ENCODE measurements at places on chromosomes 5 and 9.

- DNase-seq, result no peak
Measured at GRCh38 chr9:128390813-128391711, 19.9 kb downstream of the URM1 start.

DNA sequence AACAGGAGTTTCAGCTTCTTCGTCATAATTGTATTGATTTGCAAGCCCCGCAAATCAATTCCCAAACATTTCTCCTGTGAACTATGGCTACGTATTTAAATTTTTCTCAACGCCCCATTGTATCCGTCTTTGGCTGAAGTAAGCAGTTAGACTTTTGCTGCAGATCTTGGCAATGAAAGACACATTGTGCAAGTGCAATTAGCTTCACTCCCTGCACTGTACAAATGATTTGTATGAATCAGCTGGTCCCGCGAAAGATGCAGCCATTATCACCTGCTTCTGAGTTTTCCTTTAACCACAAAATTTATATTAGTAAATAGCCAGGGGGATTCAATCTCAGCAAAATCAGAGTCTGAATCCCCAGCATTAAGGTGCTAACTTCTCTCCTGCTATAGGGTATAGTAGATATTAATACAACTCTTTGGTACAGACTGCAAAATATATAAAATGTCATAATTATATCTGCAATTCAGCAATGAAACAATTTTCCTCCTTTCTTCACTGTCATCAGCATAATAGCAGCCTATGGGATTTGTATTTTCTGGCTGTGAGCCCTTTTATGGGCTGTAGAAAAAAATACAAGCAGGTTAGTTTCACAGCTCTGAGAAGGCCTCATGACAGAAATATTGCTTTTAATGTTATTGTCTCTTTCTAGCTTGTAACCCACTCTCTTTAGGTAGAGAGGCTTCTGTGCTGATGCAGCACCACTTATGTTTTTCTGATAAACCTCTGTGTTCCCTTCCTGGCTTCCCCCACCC, 68.4 kb upstream of the SMARCA2 start:
- DNase-seq, result no peak

GRCh38 chr5:173238312-173239232, 3.6 kb upstream of the NKX2-5 start:
- DNase-seq, result no peak

DNA sequence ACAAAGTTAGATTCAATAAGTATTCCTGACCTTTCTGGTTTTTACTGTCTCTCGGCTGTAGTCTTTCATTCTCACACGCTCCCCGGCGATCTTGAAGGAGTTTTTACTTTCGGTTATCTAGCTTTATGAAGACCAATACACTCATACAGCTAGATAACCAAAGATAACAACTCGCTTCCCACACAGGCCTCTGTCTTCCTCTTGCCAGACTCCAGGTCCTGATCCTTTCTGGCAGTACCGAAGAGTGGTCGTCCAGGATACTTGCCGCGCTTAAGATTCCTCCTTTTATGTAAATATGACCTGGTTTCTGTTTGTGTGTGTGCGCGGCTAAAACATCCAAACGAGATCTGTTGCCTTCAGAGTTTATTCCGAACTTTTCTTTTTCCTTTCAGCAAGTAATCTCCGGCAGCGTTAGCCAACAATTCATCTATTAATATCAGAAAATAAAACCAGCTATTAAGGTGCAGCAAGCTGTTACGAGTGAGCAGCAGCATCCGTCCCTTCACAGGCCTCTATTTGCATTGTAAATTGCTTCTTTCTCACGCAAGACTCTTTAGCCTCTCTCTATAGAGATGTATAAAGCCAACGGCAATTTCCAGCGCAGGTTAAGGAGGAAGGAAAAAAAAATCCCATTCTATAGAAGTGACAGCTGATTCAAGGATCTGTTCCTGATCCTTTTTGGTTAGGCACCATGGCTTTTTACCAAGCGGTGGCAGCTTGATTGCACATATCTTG, 216.1 kb downstream of the MEF2C start:
- no peak for DNase-seq

GRCh38 chr5:102483736-102484135, 15.1 kb downstream of the SLCO6A1 start:
- DNase-seq, result peak; percentile 1
